ENCODE measurements at places on chromosomes 6 and 20.

- no peak for DNase-seq
Observed at GRCh38 chr6:15234068-15234758, 11.7 kb upstream of the JARID2 start.

- no peak for DNase-seq
Observed at GRCh38 chr6:18561037-18561750, 174.0 kb downstream of the RNF144B start.

DNA sequence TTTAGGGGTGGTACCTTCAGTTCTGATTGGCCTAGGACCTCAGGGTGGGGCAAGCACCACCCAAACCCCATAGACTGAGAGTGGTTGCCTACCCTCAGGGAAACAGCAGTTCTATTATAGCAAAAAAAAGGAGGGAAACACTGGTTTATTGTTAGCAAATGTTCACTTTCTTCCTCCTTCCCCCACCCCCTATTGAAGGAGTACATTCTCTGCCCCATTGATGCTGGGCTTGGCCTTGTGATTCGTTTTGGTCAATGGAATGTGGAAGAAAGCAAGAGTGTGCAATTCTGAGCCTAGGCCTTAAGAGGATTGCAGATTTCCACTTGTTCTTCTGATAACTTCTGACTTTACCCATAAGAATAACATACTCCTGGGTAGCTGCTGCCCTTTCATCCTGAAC, 255.8 kb downstream of the NFATC2 start:
- DNase-seq = no peak

GRCh38 chr6:5468586-5468985, 207.3 kb downstream of the FARS2 start:
- DNase-seq = no peak

DNA sequence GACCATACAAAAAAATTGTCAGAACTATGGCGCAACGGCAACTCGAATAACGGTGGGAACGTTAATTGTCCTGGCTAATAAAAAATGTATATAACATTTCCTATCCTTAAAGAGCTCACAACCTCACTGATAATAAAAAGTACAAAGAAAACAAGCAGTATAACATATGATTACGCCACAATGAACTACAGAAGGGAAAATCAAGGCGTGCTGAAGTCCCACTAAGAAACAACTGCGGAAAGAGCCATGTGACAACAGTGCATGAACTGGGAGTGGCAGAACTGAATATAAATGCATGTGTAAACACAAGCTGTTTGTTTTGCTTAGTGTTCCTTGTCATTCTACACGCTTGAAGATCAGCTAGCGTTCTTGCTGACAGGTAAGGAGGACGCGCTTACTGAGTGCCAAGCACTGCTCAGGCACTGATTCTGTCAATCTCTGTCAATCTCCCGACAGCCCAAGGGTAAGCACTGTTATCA, 466 bp upstream of the PSMB1 start:
- peak; percentile 62 for DNase-seq

- no peak for DNase-seq
Observed at GRCh38 chr6:18427296-18427695, 40.1 kb downstream of the RNF144B start.

- DNase-seq = no peak
Observed at GRCh38 chr6:83781506-83781905, 71.7 kb upstream of the RIPPLY2 start.

DNA sequence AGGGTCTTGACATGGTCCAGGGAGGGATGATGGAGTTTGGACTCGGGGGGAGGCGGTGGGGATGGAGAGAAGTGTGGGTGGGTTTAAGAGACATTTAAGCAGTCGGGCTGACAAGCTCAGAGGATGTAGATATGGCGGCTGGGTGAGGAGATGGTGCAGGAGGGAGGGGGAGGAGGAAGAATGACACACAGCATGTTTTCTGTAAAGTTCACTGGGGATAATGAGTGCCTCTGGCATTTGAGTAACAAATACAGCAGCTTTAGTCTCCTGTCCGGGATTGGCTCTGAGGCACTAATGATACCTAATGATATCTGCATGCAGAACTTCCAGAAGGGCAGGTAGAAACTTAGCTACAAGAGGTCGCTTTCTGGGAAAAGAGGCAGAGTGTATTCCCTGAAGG, 107.8 kb downstream of the DHX35 start:
- DNase-seq = no peak

GRCh38 chr20:46840054-46840729, 54.5 kb upstream of the EYA2 start:
- no peak for DNase-seq

DNA sequence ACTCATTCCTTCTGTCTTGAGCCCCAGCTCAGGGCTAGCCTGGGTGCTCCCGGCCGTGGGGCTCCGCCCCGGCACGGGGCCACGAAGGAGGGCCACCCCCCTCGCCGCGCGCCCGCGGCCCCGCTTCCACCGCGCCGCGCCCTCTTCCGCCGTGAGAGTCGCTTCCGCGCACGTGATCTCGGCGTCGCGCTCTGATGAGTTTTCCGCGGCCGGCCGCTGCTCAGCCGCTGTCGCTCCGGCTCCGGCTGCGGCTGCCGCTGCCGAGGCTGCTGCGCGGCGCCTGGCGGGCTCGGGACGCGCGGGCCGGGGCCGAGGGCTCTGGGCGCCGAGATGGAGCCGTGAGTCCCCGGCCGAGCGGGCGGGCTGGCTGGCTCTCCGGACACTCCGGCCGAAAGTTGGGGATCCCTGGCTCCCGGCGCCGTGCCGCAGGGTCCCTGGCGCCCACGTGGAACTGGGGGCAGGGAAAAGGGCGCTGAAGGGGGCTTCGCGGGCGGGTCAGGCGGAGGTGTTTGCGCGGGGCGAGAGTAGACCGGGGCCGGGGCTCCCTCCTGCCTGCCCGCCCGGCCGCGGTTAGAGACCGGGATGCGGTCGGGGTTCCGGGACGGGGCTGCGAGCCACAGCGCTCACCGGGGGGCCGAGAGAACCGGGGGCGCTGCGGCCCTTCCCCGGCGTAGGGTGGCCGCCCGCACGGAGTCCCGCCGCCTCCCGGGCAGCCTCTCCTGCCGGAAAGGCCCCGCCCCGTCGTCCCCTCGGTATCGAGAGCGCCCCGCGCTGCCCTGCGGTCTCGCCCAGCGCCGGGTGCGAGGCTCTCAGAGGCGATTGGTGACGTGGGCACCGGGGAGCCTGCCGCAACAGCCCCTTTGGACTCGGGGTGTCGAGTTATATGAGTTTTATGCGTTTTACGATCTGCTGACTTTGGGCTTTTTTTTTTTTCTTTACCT, at the start of gene TMEM181:
TSS of gene TMEM181 (plus strand) at position 197 of the 941 bp plus-strand sequence. CDS start at position 331, 134 bp downstream.
- peak; percentile 70 for DNase-seq

DNA sequence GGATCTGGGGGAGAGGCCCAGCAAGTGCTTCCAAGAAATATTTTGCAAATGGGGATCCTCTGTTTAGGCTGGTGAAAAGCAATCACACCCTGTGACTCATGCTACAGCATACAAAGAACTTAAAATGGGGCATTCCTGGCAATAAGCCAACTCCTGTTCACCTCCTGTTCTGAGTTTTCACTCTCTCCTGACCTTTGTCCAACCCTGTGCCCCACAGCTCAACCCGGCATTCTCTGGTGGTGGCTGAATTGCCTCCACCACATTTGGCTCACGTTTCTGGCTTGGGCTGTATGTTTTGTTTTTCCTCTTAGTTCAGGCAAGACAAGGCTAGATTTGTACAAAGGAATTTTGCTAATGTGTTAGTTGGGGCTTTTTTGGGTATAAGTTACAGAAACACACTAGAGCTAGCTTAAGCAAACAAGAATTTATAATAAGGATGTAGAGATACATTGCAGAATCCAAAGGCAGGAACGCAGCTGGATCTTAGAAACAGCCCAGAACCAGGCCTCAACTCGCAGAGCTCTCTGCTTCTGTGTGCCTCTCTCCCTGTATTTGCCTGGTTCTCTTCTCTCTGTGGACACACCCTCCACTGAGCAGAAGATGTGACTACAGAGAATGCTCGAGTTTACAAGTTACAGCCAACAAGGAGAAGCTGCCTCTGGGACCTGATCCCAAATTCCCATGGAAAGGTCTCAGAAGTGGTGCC, 9.4 kb downstream of the ABCC10 start:
- DNase-seq = no peak

- peak; percentile 13 for DNase-seq
Observed at GRCh38 chr6:32666420-32667300, at the start of gene HLA-DQB1. TSS of gene HLA-DQB1 (minus strand) at chr6:32666657. CDS start at chr6:32666607, 50 bp downstream.

- no peak for DNase-seq
Observed at GRCh38 chr6:52209770-52210169, 23.6 kb downstream of the IL17A start.

GRCh38 chr6:116191881-116192280, 62.0 kb downstream of the TSPYL4 start:
- DNase-seq = no peak

GRCh38 chr6:129853996-129854711, 7.0 kb downstream of the TMEM244 start:
- DNase-seq = no peak

Data from NCI-H1930 (cell line).